ENCODE measurements at places on chromosomes 11 and 22.

DNA sequence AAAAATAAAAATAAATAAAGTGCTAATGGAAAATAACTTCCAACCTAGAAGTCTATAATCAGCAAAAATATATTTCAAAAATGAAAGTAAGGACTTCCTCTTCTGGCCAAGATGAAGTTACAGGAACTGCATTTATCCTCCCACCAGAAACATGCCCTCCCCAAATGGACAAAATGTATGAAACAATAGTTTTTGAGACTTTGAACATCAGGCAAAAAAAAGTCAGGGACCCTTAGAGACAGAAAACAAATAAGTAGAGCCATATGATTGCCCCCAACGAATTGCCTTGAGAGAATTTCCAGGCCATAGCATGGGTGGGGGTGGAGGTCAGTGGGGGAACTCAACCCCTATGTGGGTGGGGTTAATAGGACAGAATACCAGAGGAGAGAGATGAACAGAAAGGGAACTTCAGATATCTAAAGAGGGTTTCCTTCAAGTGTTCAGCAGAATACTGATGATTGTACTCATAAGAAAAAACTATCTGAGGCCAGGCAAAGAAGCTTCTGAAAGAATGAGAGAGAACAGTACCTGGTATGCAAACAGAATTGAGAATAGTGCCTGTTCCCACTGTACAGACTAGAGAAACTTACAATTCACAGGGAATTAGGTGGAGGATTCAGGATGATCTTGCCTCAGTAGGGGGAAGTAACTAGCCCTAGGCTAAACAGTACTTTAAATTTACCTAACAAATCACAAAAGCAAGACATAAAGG, 26.6 kb upstream of the IL10RA start:
- DNase-seq = no peak

DNA sequence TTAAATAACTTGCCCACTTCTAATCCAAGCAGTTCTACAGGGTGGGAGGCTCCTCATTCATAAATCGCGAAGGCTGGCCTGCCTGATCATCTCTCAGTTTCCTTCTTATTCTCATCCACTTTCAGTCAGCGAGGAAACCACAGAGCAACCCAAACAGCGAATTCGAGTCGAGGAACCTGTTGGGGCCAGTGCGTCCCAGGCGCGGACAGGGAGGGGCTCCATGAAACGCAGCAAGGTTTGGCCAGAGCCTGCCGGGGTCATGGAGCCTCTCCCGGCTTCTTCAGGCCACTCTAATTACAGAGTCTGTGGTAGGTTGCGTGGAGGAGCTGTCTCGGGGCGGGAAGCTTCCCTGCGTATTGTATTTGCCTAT, 741 bp upstream of the NAV2 start:
- no peak for DNase-seq

DNA sequence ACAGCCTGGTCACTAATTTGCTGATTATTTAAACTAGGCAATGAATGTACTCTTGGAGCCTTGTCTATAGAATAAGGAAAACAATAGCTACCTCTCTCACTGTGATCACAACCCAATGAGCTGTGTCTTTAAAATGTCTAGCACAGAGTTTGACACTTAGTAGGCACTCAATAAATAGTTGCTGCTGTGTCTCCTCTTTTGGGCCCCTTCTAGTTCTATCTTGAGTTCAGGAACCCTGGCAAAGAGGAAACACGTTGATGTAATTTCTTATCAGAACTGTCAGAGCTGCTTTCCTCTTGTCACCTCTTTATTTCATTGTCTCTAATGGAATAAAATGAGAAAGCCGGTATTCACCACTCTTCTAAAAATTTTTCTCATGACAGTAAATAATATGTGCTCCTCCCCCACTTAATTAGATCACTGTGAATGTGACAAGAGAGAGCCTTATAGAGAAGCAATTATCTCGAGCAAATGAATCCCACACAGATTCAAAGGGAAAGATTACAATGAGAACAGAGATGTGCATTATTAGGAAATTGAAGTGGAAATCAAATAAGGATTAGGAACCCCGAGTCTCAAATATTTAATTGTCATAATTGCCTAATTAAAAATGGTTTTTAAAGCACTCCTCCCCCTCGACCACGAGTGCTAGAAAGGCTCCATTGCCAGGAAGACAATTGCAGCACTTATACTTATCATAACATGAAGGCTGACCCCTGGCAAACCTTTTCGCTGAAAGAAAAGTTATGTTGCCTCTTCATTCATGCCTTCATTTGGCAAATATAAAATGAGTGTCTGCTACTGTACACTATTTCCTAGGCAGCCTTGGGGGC, 175.0 kb upstream of the BDNF start:
- DNase-seq = no peak

DNA sequence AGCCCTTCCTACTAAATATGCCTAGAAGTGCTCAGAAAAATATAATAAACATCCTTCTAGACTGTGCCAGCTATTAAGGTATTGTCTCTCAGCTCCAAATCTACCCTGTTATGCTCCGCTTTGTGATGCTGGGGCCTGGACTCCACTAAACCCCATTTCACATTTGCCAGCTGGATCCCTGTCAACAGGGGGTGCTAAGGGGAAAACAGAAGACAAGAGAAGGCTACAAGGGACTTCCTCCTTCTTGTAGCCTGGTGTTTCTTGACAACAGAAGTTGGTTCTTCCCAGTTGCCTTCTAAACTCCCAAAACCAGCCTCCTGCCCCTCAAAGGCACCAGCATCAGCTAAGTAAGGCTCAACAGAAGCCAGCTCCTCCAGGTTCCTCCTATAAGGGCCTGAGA, 5.2 kb downstream of the NUMA1 start:
- DNase-seq = no peak

GRCh38 chr22:47153854-47154525, 391.5 kb downstream of the TBC1D22A start:
- no peak for DNase-seq

DNA sequence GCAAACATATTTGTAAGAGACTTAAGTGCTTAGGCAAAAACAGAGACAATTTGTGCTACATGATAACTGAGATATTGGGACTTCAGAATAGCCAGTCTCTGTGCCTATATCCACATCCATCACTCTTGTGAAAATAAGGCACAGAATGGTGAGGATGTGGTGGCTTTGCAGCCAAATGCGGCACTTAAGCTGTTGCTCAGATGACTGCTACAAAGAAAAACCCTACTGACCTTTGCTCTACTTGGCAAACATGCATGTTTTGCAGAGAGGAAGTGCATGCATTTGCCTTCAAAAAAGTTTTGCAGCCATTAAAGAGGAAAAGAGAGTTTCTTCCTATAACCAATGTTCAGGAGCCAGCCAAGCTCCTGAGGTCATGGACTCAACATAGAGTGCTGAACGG, 675.0 kb upstream of the KIRREL3 start:
- DNase-seq = no peak

DNA sequence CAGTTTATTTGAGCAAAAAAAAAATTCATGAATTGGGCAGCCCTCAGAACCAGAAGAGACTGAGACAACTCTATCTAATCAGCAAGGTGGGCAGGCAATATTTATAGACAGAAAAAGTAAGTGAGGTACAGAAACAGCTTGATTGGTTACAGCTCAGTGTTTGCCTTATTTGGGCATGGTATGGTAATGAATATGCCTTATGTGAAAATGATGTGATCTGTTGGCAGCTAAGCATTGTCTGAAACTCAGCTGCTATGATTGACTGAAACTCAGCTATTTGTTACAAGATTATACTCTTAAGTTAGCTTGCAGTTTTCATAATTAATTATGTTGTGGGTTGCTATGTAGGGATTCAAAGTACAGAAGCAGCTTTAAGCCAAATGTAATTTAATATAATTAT, 127.6 kb downstream of the CNTN5 start:
- DNase-seq = no peak

GRCh38 chr22:26797910-26798309, 140.5 kb downstream of the MIAT start:
- DNase-seq = no peak

- DNase-seq = no peak
These were observed 9.8 kb downstream of the POU2AF3 start for GRCh38 chr11:111308140-111308539.

GRCh38 chr22:38317995-38318715, 922 bp upstream of the CSNK1E start:
- DNase-seq = no peak

DNA sequence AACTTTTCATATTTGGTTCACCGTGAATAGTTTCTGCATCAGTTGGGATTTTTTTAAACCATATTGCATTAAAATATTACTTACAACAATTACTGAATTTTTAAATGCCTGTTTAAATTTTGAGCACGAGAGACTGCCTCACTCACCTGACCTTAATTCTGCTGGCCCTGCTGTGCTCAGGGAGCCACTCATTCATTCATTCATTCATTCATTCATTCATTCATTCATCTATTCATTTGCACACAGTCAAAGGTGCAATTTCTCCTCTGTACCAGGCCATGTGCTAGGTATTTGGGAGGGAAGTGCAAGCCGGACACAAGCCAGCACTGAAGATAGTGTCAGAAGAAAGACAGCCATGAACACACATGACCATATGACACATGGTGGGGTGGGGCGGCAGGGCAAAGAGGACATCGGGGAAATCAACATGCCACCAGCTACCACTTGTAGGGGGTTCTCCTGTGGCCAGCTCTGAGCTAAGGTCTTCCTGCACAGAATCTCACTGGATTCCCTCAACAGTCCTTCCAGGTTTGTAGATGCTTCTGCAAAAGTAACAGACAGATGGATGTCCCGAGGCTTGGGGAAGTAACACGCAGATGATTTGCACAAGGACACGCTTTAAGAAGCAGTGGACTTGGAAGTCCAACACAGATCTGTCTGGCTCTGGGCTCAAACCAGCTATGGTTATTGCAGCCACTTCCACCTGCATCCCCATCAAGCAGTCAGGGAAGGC, 568 bp upstream of the CSF2RB start:
- no peak for DNase-seq

- DNase-seq = no peak
These were observed 4.7 kb downstream of the KCNJ1 start for GRCh38 chr11:128862406-128862805.

- DNase-seq = no peak
These were observed 184.3 kb upstream of the CTSC start for GRCh38 chr11:88521799-88522201.

DNA sequence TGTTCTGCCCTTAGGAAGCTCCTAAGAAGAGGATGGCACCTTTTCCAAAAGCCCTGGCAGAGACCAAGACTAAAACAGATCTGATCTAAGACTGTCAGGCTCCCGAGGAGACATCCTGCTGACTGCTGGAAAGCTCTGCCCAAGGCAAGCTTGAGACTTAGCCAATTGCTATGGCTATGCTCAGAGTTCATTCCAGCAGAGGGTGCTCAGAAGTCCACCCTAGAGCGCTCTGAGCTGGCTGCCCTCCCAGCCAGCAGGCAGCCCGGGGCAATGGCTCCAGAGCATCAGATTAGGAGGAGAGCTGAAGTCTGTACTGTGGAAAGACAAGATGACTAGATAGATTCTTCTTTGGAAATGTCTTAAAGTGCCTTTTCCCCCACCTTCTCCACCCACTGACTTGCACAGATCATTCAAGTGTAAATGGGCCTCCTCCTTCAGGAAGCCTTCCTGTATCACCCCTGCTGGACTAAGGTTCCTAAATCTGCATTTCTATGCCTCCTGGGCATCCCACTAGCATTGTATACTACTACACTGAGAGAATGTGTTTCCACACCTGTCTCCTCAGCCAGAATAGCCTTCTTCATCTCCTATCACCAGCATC, 23.4 kb downstream of the LRRC55 start:
- DNase-seq = no peak

GRCh38 chr11:134349802-134350355, 18.1 kb downstream of the GLB1L2 start:
- DNase-seq = no peak

DNA sequence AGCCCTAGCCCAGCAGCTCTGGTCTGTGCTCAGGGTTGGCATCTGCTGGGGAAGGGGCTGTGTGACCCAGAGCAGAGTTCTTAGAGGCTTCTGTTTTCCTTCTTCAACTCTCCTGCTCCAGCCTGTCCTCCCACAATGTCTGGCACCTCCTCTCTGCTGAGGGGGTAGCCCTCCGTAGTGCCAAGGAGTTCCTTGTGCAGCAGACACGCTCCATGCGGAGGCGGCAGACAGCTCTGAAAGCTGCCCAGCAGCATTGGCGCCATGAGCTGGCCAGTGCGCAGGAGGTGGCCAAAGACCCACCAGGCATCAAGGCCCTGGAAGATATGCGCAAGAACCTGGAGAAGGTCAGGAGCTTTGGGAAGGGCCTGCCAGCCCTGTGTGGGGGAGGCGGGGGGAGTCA, 69.3 kb downstream of the CEP164 start:
- DNase-seq = no peak

GRCh38 chr11:91927448-91927847, 297.2 kb upstream of the FAT3 start:
- DNase-seq = no peak

GRCh38 chr22:45946805-45947600, 30.0 kb downstream of the WNT7B start:
- no peak for DNase-seq

All from stimulated activated CD4-positive, alpha-beta T cell treated with anti-CD3 and anti-CD28 coated beads, Interleukin-1b, Interleukin-23, amount 100 ng/mL, for 24 hours (primary cell).